ACHN (cell line): ENCODE measurements at places on chromosomes 16 and 17.
A peak's percentile ranks its signal among the peaks of the same experiment; 100 is the strongest.

GRCh38 chr16:23368469-23368868 lies 66.4 kb downstream of the SCNN1B start:
- DNase-seq = peak; percentile 38

DNA sequence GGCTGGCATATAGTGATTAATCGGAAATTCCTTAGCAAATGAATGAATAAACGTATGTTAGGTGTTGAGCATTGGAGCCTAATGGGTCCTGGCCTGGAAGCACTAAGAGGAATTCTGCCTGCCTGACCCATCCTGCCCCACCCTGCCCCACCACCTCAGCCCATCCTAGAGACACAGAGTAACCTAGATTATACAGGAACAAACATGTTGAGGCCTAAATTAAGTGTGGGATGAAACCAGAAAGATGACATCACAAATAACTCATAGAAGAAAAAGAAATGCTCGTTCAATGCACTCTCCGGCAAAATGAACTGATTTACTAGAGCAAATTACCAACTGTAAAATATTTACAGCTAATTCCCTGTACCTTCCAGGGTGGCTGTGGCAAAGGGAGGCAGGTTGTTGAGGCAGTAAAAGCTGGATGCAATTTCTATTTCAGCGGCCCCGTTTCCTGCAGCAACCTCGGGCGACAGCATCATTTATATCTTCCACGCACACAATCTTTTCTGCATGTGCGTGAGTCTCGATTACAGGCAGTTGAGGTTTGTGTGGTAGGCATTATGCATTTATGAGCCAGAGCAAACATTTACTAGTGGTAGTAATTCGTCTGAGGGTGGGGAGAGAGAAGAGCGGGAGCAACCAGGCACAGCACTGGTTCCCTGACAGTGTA lies 417.2 kb downstream of the HS3ST4 start:
- no peak for DNase-seq

- no peak for DNase-seq
These were observed 529 bp upstream of the ASPA start for GRCh38 chr17:3475251-3475685.

GRCh38 chr16:74568961-74569631 lies 37.8 kb downstream of the GLG1 start:
- no peak for DNase-seq

DNA sequence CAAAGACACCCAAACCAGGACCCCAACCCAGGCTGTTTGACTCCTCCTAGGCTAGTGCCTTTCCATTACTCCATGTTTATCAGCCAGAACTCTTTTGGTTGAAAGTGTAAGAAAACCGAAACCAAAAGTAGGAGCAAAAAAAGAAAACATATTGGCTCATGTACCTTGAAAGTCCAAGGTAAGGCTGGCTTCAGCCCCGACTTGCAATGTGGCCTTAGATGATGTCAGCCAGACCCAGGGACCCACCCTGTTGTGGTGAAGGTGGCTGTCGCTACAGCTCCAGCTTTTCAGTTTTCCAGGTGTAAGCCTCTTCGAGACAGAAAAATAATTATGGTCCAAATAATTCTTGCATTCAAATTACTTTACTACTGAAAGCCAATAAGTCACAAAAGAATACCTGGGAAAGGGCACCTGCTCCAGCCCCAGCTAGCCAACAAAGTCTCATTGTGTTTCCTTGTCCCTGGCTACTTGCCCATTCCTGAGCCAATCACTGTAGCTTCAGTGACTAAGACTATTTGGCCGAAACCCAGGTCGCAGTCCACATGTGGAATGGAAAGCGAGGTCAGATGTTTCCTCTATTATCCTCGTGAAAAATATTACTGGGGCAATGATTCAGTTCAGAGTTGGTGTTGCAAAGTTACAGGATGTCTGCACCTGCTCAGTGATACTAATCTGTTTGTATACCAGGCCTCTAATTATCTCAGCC lies 20.7 kb downstream of the DNAH9 start:
- DNase-seq = no peak

DNA sequence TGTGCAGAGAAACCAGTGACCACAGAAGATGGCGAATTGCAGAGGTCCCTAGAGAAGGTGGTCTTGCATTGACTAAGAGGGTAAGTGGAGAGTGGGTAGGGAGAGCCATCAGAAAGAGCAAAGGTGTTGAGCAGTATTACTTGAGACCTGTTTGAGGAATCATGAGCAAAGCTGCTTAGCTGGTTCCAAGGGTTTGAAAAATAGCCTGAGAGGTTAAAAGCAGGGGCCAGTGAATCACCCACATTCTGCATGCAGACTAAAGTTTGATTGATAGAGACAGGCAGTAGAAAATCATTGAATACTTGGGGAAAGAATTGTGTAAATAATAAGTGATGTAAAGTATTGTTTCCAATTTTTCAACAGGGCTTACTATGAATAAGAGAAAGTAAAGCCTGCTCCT lies 34.0 kb upstream of the KCNJ16 start:
- no peak for DNase-seq

GRCh38 chr17:16569358-16569712 lies 331 bp upstream of the ZNF287 start:
- no peak for DNase-seq

GRCh38 chr16:78542419-78542818 lies 443.0 kb downstream of the WWOX start:
- no peak for DNase-seq

- no peak for DNase-seq
These were observed 8.0 kb downstream of the TSR3 start for GRCh38 chr16:1343428-1344242.

- DNase-seq = no peak
These were observed 310.0 kb downstream of the SOX9 start for GRCh38 chr17:72430611-72431432.

GRCh38 chr16:10668322-10669045 lies 26.2 kb downstream of the TEKT5 start:
- peak; percentile 51 for DNase-seq

- no peak for DNase-seq
These were observed 63.1 kb downstream of the USP22 start for GRCh38 chr17:20979792-20980083.

- DNase-seq = no peak
These were observed 160.9 kb upstream of the CDH5 start for GRCh38 chr16:66205287-66206231.

GRCh38 chr17:76528528-76529223 lies 8.8 kb downstream of the CYGB start:
- DNase-seq = no peak

GRCh38 chr17:66365903-66366302 lies 63.5 kb downstream of the PRKCA start:
- no peak for DNase-seq

GRCh38 chr17:50541716-50542688 lies 5.0 kb upstream of the SPATA20 start:
- peak; percentile 89 for DNase-seq

DNA sequence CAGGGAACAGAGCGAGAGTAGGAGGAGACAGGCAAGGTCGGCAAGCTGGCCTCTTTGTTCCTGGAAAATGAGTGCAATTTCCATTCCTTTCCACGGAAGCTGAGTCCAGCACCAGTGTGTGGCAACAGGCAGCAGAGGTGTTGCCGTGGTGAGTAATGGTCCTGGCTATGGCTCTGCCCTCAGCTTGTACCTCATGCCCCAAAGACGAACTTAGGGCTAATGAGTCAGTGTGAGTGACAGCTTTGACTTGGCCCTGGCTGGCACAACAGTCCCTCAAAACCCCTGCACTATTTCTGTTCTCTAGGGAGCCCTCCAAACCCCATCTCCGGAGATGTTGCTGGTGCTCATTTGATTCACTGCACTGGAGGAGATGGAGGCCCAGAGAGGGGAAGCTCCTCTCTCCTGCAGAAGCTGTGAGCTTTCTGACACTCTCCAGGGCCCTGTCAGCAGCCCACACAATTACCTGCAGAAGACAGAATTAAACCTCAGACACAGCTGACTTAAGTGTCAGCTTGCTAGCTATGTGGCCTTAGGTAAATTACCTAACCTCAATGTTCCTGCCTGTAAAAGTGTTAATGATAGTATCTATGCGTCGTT lies 129.9 kb downstream of the TMEM132E start:
- DNase-seq = no peak

DNA sequence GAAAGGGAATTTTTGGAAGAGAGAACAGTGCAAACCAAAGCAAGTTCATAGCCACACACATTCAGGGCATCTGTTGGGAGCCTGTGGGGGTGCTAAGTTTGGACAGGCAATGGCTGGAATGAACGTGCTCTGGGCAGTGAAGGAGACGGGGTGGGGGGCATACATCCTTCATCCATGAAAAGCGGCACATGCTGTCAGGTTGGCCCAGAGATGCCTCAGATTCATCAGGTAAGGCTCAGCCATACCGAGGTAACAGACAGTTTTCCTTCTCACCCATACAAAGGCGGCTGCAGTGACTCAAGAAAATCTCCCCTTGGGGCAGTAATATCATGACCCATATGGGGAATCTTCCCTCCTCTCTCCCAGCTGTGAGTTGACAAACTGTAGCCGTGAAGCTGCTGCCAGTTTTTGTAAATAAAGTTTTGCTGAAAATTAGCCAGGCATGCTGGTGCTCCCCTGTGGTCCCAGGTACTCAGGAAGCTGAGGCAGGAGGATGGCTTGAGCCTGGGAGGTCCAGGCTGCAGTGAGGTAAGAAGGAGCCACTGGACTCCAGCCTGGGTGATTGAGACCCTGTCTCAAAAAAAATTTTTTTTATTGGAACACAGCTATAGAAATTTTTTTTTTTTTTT lies 9.2 kb upstream of the UBALD2 start:
- DNase-seq = no peak

GRCh38 chr16:1908184-1908583 lies 10.0 kb downstream of the HS3ST6 start:
- no peak for DNase-seq

DNA sequence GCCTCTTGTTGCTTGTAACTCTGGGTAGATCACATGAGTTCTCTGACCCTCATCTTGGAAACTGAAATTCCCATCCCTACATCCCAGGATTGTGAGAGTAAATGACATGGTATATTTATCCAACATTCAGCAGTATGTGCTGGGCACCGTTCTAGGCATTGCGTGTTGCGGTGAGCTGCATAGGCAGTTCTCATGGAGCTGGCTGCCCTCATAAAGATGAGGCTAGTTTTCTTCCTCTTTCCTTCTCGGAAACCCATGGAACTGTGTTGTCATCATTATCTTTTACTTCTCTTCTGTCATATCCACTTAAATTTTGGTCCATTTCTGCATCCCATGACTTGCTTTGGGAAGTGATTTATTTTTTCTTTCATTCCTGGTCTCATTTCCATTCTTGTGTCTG lies 17.2 kb downstream of the CMIP start:
- no peak for DNase-seq

- no peak for DNase-seq
These were observed 669 bp upstream of the DCTPP1 start for GRCh38 chr16:30430428-30430970.

DNA sequence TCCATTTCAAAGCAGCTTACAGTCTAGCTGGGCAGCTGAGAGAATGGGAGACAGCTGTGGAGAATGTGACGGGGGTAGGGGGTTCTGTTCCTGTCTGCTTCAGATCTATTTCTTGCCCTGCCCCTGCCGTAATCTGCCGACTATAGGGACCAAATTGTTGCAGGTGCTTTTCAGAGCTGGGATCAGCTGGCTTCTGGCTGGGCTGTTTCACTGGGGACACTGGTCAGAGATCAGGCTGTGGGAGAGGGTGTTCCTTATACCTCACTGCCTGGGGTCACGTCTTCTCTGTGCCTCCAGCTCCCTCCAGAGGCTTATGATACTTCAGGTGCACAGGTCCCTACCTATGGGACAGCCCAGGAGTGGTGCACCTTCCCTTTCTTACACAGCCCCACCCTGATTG lies 514.9 kb upstream of the GOT2 start:
- no peak for DNase-seq

GRCh38 chr16:23378921-23379320 lies 74.1 kb downstream of the COG7 start:
- DNase-seq = no peak

GRCh38 chr17:80099291-80100034 lies 1.9 kb upstream of the GAA start:
- no peak for DNase-seq

- DNase-seq = no peak
These were observed 75.2 kb upstream of the HSBP1 start for GRCh38 chr16:83732536-83732935.

- no peak for DNase-seq
These were observed 278 bp downstream of the ITGB4 start for GRCh38 chr17:75721463-75722011.

DNA sequence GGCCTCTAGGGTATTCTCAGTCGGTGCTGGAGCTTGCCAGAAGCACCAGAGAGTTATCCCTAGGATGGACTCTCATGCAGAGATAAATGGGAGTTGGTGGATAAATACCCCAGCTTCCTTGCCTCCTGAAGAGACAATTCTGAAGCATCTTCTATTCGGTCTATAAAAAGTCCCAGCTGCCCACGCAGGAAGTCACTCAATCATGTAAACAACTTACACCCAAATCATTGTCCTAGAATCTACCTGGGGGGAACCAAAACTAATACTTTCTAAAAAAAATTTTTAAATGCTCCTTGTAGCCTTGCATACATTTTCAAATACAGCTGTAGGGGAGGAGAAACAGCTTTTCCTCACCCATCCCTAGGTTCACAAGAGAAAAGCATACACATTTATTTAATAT lies 66.6 kb upstream of the ELAC2 start:
- no peak for DNase-seq

GRCh38 chr16:10103700-10104099 lies 78.5 kb downstream of the GRIN2A start:
- DNase-seq = no peak

DNA sequence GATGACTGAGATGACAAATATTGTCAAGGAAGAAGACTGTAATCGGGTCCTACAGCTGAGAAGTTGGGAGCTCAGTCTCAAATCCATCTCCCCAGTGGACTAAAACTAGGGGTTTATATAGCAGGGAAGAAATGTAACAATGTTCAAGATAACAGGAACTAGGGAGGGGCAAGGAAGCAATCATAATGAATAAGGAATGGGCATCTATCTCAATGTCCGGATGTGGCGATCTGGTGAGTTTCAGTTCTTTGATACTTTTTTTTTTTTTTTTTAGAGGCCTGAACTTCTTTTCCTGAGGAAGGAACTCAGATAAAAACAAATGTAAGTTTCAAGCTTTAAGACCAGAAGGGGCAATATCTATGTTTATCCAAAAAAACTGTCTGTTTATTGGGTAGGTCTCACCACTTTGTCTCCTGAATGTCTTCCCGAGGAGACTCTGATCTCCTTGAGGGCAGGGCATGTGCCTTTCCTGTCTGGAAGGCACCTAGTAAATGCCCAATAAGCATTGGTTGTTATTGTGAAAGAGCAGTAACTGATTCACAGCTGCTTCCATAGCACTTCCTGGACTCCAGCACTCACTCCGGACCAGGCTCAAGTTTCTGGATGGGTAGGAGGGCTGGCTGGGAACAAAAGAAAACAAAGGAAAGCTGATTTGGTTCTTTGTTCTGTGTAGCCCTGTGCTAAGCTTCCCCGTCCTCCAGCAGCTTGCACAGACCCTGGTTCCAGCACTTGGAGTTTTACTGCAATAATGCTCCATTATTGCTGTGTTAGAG lies 51.9 kb downstream of the MEOX1 start:
- no peak for DNase-seq

DNA sequence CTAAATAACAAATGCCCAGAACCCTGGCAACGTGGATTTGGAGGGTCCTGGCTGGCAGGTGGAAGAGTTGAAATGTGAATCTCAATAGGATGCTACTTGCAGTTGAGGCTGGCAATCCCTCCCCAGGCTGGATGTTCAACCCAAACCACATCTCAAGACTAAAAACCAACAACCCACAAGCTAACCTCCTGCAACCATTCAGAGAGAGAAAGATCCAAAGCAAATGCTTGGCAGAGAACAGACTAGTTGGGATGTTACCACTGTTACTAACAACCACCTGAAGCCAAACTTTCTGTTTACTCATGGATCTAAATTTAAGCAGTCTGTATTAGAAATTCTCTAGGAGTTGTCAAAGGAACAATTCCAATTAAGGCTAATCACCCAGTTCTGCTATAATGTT lies 27.9 kb downstream of the SMG6 start:
- no peak for DNase-seq
